CD4-positive, alpha-beta T cell treated with Interferon gamma for 1 hour (primary cell): ENCODE measurements at places on chromosomes 2 and 18.
A peak's percentile ranks its signal among the peaks of the same experiment; 100 is the strongest.

GRCh38 chr2:65366595-65367125 is 65.7 kb downstream of the SPRED2 start:
- DNase-seq = peak; percentile 36

GRCh38 chr18:13280070-13280795 is 61.7 kb downstream of the LDLRAD4 start:
- DNase-seq = no peak

DNA sequence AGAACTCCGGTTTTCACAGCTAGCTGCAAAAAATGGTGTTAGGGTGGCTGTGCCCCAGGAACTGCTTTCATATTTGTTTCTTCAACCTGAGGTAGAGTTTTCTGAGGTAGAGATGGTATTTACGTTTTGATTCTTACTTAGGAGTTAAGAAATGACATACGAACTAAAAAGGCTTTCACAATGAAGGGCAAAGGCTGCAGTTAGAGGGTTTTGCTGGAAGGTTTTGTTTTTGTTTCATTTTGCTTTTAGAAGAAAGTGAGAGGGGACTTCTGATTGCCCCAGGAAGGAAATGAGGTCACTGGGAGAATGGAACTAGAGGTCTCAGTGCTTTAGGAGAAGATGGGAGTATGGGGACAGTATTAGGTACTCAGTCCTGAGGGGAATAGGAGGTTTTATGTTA is 15.5 kb downstream of the CDCA7 start:
- no peak for DNase-seq

GRCh38 chr2:240965905-240966456 is 32.4 kb upstream of the SNED1 start:
- DNase-seq = no peak

GRCh38 chr2:131394147-131394931 is 30.4 kb upstream of the RAB6D start:
- no peak for DNase-seq

GRCh38 chr2:46385786-46386577 is 88.8 kb downstream of the EPAS1 start:
- DNase-seq = no peak

- DNase-seq = no peak
Observed at GRCh38 chr2:96601382-96602292, 36.5 kb downstream of the KANSL3 start.

GRCh38 chr2:46132996-46133395 is 164.2 kb upstream of the EPAS1 start:
- no peak for DNase-seq

DNA sequence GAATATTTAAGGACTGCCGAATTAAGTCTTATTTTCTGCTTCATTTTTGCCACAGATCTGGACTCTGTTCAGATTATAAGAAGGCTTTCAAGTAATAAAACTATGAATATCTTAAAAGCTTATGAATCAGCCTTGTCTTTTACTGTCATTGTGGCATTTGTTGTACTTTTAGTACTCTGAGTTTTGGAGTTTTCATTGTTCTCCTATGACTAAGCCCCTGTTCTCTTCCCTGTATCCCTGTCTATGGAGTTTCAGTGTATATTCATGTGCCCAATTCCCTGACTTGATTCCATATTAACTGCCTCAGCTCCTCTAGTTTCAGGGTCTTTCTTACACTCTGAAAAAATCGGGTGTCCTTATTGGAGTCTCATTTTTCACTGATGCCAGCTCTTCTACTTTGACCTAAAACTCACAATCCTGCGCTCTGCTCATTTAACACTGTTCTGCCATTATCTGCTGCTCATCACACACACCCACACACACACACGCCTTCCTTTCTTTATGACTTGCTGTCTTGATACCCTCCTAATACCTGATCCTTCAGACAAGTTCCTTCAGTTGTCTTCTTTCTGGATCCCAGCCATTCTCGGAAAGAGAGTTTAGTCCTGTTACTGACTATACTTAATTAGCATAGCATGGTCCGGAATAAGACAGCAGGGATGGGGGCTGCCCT is 511.8 kb downstream of the CPS1 start:
- DNase-seq = no peak

DNA sequence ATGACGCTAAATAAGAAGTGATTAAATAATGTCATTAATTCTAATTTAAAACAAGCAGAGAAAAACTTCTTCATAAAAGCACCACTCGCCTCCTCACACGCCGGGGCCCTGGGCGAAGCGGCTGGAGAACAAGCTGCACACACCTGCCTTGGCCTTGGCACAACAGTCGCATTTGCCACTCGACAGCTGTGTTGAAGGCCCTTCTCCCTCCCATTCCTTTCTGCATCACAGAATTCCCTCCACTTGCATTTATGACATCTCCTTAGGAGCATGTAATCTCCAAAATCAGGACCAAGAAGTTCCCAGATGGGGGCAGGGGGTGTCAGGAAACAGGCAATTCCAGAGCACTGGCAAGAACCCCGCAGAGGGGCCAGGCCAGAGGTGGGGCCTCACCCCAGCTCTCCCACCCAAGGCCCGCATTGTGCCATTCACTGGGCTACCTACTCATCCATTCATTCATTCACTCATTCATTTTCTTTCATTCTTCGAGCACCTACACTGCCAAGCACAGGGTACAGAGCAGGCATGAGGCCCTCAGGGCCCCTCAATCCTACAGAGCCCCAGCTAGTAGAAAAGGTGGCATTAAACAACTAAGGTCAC is 6.4 kb downstream of the HDAC4 start:
- no peak for DNase-seq

GRCh38 chr2:216379977-216380376 is 7.7 kb upstream of the MARCHF4 start:
- no peak for DNase-seq

GRCh38 chr2:58906081-58906645 is 665.0 kb upstream of the FANCL start:
- DNase-seq = no peak

GRCh38 chr2:226115102-226115831 is 684.4 kb downstream of the IRS1 start:
- DNase-seq = no peak

GRCh38 chr2:98253461-98254070 is 92.7 kb upstream of the CNGA3 start:
- no peak for DNase-seq

DNA sequence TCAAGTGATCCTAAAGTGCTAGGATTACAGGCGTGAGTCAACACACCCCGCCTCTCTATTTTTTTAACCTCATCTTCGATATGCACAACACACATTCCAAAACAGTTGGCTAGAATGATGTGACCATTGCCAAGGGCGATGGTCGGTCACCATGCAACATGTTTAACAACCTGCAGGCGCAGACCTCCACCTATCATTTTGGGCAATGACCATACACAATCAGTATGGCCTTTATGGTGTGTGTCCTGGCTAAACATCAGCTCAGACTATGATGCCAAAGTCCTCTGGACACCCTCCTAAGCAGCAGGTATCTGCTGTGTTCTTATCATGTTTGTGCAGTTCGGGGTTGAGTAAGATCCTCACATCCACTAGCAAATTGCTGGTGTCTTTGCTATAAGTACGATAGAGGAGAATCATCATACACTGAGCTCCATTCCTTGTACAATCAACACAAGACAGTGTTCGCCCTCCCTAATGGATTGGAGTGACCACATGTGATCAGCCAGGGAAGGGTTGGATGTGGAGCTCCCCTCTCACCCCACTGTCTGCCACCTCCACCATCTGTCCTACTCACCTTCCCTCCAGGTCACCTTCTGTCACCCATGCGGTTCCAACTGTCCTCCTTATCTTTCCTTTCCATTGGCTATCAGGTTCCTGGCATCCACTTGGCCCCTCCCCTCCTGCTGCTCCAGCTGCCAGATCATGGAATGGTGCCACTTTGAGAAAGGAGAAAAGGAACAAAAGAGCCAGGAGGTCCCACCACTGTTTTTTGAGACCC is 7.9 kb upstream of the RNF152 start:
- no peak for DNase-seq

DNA sequence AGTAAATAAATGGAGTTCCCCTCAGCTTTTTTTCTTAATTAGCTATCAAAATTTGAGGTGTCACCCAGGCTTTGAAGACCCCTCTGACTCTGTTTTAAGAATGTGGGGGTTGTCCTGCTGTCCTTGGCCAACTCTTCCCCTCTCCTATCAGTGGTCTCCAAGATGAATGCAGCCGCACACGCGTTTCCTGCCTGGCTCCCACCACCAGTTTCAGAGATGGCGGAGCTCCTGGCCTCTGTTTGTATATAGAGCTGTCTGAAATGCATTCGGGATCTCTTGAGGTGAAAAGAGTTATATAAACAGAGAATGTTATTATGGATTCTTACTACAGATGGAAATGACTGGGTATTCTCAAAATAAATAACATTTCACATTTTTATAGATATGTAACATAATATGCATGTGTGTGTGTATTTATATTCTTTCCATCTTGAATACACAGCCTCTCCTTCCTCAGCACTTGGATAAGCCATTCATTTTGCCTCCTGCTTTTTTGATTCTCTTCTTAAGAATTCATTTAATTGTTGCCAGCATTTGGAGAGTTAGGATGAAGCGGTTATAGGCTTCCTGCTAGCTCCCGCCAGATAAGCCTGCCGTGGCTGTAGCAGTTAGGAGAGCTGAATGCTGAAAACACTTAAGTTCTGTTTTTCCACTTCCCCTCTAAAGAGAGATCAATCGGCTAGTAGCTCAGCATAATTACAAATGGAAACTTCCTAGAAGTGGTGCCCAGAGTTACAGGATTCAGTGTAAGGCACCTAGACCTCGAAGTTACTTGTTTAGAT is 659.3 kb upstream of the FANCL start:
- no peak for DNase-seq

- no peak for DNase-seq
Observed at GRCh38 chr2:24576146-24576545, 85.1 kb downstream of the NCOA1 start.

DNA sequence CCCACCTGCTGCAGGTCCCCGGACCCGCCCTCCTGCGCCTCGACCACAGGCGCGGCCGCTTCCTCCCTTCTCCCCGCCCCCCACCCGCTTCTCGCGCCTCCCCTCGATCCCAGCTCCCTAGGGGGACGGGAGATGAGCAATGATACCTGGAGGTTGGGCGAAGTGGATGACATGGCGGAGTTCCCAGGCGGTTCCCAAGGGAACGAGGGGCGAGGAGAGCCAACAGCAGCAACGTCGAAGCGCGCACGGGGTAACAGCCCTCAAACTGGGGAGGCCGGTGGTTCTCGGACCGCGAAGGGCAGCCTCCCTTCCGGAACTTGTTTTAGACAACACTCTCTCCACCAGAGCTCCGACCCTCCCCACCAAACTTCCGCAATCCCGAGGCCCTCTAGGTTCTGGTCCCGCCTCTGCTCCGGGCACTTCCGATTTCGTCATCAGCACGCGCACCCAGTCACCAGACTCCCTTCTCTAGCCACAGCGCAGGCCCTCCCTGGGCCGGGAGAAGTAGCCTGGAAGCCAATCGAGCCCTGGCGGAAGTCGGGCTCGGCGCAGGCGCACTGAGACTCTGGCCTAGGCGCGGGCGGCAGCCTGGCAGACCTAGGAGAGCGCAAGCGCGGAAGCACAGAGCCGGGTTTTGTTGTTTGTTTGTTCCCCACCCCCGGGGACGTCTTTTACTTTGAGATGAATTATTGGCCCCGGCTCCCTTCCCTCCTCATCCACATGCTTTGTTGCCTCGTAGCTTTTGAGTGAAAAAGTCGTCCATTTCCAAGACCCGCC is at the start of gene VPS4B:
VPS4B (minus strand) TSS at position 390 of the 777 bp plus-strand sequence; CDS start at position 173, 217 bp downstream.
- peak; percentile 100 for DNase-seq

- peak; percentile 42 for DNase-seq
Observed at GRCh38 chr2:71157124-71157793, 26.8 kb downstream of the MPHOSPH10 start.

DNA sequence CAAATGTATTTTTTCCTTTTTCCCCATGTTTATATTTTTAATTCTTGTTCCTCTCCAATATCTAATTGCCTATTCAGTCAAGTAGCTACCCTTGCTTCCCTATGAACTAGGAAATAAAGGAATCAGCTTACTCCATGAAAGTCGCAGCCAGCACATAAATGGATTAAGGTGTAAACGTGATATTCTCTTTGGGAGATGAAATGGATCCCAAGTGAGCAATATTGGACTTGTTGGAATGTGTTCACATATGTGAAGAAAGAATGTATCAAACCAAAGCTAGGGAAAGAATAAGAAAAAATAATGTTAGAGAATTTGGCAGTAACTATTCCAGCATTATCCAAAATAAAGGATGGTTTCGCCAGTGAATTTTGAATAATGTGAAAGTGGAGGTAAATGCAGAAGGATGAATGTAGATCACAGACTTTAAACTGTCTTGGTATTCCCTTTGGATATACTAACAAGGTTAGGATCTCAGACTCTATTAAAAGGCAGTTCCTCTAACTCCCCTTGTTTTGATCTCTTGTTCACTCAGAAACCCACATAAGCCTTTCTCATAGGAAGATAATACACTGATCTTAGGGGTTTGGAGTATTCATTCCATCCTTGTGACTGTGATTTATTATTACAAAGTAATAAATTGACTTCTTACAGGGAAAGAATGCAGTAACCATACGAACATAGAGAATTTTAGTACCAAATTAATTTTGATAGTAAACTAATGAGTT is 208.1 kb downstream of the BABAM2 start:
- no peak for DNase-seq

GRCh38 chr2:174325373-174326160 is 9.2 kb upstream of the SP9 start:
- DNase-seq = no peak

- no peak for DNase-seq
Observed at GRCh38 chr2:117944816-117945215, 69.1 kb downstream of the CCDC93 start.

- DNase-seq = no peak
Observed at GRCh38 chr2:81942136-81942680, 1637.7 kb upstream of the LRRTM1 start.

GRCh38 chr2:191436368-191437055 is 191.3 kb downstream of the MYO1B start:
- no peak for DNase-seq

- peak; percentile 11 for DNase-seq
Observed at GRCh38 chr2:212686285-212686895, 147.8 kb upstream of the ERBB4 start.

DNA sequence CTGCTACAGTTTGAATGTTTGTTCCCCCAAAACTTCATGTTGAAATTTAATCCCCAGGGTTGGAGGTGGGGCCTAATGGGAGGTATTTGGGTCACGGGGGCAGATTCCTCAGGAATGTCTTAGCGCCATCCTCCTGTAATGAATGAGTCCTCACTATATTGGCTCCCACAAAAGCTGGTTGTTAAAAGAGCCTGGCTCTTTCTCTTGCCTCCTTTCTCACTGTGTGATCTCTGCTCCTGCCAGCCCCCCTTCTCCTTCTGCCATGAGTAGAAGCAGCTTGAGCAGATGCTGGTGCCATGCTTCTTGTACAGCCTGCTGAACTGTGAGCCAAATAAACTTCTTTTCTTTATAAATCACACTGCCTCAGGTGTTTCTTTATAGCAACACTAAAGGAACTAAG is 721.0 kb upstream of the PKDCC start:
- DNase-seq = no peak
